DMS53 (cell line): ENCODE measurements at places on chromosomes 4 and X.

DNA sequence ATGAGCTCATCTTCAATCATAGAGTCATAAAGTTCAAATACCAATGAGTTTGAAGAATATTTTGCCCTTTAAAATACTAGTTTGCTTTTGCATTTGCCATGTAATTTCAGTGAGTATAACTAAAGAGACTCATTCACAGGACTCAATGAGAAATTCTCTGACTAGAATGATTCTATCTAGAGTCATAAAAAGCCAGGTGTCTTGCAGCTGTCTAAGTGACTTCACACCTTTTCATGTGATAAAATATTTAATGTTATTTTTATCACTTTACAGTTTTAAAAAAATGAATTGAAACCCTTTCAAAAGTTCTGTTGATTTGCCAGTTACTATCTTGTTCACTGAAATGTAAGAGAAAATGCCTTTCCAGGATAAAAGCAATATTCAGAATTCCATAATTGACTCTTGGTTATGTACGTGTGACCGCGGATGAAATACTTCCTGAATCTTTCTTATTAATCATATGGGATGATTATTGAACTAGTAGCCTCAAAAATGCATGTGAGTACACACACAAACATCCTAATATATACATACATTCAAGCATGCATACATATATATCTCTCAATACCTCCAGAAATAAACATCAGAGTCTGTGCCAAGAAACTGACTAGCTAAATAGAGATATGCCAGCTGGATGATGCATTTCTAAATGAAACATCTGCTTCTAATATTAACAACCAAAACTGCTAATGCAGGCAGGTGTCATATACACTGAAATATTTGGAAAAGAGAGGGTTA is 87.0 kb downstream of the GABRB1 start:
- DNase-seq: no peak

- DNase-seq: no peak
Observed at GRCh38 chr4:155617296-155617695, 49.4 kb upstream of the GUCY1A1 start.

DNA sequence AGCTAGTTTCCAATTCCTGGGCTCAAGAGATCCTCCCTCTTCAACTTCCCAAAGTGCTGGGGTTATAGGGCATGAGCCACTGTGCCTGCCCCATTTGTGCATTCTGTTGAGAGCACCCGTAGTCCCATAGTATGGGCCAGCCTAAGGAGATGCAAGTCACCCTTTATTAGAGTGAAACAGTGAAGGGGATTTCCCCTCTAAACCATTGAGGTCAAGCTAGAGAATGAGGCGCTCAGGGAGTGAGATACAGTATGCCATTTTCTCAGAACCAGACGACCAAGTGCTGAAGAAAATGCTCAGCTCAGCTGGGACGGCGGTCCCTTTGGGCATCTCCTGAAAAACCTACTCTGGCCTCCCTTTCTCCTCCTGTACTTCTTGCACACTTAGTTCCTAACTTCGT is 18.7 kb downstream of the RNF4 start:
- DNase-seq: no peak

DNA sequence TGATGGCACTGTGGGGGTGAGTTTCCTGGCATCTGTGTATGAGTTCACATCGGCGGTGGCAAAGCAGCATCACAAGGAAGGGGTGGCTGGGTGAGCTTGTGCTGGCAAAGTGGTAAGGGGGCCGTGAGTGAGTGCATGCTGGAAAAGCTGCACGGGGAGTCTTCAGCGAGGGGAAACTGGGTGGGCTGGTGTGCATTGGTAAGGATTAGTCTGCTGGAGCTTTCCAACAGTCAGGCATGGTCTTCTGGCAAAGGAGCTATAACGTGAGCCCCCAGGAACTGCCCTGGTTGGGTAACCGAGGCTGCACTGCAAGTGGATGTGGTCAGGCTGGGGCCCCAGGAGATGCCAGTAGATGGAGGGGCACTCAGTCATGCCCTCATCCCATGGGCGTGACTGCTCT is 30.7 kb downstream of the ADAM29 start:
- DNase-seq: no peak

DNA sequence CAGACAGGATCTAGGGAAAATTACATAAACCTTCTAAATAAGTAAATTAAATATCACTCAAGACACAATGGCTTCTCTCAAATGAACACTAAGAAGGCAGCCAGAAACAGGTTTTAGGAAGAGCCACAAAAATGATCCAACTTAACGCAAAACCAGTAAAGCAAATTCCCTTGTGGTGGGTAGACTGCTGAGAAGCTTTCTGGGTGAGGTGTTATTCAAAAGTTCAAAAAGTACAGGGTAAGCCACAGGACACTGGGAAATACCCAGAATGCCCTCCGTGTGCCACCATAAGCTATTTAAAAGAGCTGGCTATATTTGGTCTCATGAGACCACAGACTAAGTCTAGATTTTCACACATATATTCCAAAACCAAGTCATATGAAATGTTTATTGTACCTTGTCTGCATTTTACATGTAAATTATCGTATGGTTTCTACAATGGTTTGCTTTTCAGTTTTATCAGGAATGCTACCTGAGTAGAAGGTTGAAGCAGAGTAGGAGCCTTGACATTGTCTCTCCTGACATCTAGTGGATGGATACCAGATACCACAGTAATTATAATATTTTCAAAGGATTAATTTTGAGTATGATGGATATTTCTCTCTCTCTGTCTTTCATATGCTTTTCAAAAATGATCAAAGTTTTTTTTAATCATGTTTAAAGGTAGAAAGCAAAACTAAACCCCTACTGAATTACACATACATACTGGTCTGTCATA is 109.3 kb upstream of the KLHL13 start:
- DNase-seq: peak; percentile 64

DNA sequence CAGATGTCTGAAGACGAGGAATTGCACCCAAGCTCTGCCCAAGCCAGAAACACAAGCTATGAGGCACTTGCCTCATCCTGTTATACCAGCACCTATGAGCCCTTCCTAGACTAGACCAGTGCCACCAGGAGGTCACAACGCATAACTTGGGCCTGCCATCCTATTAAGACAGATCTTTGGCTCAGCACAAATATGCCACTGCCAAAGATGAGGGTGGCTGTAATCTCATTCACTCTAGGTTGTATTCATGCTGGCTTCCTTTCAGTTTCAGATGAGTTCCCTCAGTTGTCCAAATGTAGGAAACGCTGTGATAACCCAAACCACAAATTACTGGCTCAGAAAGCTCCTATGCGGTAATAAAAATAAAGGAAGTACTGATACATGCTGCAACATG is 76.5 kb upstream of the CITED1 start:
- no peak for DNase-seq

DNA sequence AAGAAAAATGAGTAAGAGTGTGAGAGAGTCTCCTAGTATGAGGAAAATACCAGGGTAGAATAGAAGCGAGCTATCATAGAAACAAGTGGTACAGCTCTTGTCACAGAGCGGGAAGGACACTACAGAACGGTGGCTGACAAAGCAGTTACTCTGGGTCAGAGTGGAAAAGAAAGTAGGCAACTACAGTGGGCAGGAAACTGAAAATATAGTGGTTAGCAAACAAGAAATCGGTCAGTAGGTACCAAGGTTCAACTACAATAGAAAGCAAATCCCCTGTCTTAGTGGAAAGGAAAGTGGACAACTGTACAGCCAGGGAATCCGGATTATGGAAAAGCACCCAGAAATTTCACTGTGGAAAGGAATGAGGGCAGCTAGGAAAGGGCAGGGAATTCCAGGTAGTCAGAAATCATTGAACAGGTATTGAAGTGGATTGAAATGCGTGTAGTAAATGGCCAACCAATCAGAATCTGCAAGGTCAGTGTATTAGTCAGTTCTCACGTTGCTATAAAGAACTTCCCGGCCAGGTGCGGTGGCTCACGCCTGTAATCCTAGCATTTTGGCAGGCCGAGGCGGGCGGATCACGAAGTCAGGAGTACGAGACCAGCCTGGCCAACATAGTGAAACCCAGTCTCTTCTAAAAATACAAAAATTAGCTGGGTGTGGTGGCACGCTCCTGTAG is 219.6 kb upstream of the DIAPH2 start:
- no peak for DNase-seq

DNA sequence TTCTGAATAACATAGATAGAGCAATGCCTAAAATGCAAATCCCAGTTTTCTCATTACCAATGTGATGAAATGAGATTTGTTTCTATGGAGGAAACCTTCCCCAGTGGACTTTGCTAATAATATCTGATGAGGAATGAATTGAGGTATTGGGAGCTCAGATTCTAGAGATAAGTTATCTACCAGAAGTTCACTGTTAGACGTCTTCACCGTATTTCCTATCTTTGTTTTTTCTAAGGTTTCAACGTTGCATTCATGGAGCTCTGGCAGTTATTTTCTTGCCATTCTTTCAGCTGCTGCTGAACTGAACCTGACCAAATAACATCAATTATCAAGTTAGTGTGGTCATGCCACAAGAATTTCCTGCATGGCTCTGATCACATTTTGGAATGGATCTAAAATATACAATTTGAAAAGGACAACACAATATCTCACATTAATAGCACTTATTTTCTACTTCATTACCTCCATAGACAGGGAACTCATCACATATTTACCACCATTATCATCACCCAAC is 511.8 kb upstream of the LCORL start:
- DNase-seq: no peak

- DNase-seq: peak; percentile 11
Observed at GRCh38 chr4:75557696-75558095, 1.8 kb downstream of the ODAPH start.

- peak; percentile 1 for DNase-seq
Observed at GRCh38 chrX:100072336-100072735, 337.7 kb downstream of the PCDH19 start.

GRCh38 chrX:97498093-97498492 is 614.4 kb downstream of the RPA4 start:
- no peak for DNase-seq

GRCh38 chrX:103431316-103431715 is 55.0 kb downstream of the BEX3 start:
- DNase-seq: no peak

DNA sequence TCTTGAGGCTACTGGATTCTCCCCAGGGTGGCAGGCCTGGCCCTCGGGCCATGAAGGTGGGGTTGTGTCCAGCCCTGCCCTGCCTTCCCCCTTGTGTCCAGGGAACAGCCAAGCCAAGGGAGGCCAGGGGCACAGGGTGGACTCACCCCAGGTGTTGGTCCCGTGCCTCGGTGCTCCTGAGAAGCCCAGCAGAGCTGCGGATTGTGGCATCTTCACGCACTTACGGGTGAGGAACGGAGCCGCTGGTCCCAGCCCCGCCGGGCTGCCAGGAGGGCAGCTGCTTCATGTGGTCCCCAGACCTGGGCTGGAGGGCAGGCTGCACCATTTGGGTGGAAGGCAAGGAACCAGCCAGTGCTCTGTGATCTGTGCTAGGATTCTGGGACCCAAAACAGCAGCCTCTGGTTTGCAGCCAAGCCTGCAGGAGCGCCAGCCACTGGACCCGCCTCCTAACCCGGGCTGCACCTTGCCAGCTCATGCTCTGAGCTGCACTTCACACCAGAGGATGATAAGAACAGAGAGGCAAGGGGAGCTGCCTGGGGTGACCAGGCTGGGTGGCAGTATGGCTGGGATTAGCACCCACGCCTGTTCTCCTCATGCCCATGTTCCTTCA is 36.1 kb upstream of the HMX1 start:
- DNase-seq: no peak

- no peak for DNase-seq
Observed at GRCh38 chrX:21960569-21961541, 20.3 kb downstream of the SMS start.

- no peak for DNase-seq
Observed at GRCh38 chrX:15435836-15436619, 51.8 kb upstream of the VEGFD start.

GRCh38 chr4:18056030-18056429 is 34.5 kb upstream of the LCORL start:
- DNase-seq: no peak

- peak; percentile 37 for DNase-seq
Observed at GRCh38 chr4:128249787-128250668, 37.6 kb downstream of the PGRMC2 start.

DNA sequence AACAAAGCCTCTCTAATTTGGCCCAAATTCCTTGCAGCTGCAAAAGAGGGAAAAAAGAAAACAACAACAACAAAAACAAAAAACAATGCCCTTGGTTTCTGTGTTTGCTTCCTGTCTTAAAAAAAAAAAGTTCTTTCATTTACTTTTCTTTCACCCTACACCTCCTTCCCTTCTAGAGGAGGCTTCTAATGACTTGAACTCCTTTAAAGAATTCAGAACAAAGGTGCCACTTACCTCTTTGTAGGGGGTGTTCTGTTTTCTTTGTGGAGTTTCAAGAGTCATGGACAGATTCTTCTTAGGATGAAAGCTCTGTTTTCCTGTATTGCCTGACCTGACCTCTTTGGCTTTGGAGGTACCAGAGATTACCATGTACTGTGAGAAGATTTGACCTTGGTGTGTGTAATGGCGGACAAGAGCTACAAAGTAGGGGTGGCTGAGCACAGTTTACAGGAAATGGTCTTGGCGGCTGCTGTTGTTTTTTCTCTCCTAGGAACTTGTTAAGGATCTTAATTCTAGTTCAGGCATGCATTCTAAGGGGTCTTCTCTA is 72.4 kb upstream of the S100G start:
- no peak for DNase-seq

DNA sequence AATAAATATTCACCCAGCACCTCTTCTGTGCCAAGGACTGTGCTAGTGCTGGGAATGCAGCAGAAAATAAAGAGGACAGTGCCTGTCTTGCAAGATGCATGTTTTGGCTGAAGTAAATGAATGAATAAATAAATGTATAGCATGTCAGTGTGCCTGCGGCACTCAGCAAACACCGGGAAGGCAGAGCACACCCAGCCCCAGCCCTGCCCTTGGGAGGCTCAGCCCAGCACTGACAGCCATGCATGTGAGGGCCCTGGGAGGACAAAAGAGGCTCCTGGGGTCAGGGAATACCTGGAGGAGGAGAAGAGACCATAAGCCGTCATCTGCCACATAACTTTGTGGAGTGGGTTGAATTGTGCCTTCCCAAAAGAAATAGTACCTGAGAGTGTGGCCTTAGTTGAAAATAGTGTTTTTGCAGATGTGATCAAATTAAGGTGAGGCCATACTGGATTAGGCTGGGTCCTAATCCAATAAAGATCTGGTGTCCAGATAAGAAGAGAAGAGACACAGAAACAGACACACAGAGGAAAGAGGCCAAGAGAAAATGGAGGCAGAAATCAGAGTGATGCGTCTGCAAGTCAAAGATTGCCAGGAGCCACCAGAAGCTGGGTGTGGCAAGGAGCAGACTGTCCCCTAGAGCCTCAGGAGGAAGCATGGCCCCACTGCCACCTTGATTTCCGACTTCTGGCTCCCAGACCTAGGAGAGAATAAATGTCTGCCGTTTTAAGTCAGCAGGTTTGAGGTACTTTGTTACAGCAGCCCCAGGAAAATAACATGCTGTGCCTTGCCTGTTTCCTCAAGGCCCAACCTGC is 16.3 kb downstream of the C4orf50 start:
- DNase-seq: no peak

- DNase-seq: no peak
Observed at GRCh38 chr4:24557026-24558025, 27.0 kb downstream of the DHX15 start.

DNA sequence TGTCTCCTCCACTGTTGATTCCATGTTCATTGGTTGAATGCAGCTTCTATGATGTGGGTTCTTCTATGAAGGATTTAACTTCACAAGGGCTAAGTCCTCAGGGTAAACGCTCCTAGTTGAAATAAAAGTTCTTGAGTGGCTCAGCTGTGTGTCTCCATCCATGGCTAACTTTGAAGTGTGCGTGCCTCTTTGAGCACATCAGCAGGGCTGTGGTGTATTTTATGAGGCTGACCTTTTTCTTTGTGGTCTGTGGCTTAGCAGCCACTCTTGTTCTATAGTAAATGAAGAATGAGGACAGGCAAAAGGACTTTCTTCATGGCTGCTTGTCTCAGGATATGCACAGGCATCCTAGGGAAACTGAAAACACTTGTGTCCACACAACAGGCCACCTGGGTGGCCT is 88.5 kb downstream of the KIT start:
- DNase-seq: peak; percentile 12
